Activated naive CD4-positive, alpha-beta T cell treated with anti-CD3 and anti-CD28 coated beads for 36 hours (primary cell): ENCODE measurements at places on chromosomes 12 and 14. TPM values are rescaled to one million over a fixed set of nuclear protein-coding genes. Genes with fewer than 3 reads are reported as not detected.

Gene SNAPC1
- 8.7 TPM for total RNA-seq

Gene DAD1
- 226 TPM for total RNA-seq

Gene RTL1
- total RNA-seq = not detected

Gene FAM90A1
- 0.21 TPM for total RNA-seq

Gene KRT82
- not detected for total RNA-seq

Gene TXNDC16
- 4.6 TPM for total RNA-seq

Gene MYF5
- total RNA-seq = not detected

Gene ATP2B1
- 10.8 TPM for total RNA-seq

Gene CD9
- total RNA-seq = 3.3 TPM

Gene ACSS3
- not detected for total RNA-seq

Gene KIAA0586
- total RNA-seq = 40.4 TPM

Gene SMCO2
- 0.22 TPM for total RNA-seq

Gene CEP128
- total RNA-seq = 17.1 TPM

Gene CD4
- total RNA-seq = 161 TPM

Gene NTN4
- not detected for total RNA-seq

Gene SIVA1
- 86.1 TPM for total RNA-seq

Gene PMEL
- total RNA-seq = 1.2 TPM

Gene TTC7B
- 6.5 TPM for total RNA-seq
